ENCODE measurements at places on chromosomes 7 and 10.

DNA sequence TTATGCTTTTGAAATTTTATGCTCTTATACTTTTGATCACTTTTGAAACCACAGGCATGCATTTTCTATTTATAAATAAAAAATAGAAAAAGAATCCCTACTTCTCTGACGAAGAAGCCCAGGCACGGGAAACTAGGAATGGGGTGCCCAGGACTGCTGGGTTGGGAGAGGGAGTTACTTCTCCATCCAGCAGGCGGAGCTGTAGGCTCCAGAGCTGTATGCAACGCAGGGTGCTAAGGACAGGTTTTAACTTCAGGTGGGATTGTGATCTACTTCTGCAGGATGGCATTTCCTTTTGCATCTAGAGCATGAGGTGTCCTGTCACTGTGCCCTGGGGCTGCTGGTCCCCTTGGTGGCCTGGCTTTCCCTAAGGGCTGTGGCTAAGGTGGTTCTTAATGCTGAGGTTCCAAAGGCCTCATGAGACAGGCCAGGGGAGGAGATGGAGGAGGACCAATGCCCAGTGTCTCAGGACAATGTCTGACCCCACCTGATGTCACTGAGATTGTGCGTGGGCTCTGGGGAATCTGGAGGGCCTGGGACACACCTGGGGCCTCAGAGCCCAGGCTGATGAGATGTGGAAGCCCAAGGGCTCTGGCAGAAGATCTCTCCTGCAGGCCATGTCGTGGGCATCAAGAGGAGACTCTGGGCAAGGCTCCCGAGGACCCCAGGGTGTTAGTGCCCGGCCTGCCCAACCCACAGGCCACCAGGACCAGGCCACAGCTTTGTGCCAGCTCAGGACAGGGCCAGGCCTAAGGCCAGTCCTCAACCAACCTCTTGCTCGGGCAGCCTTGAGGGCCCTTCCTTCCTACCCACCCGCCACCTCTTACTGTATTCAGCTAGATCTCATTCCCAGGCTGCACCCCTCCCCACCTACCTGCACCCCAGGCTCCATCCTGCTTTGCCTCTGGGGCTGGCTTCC is 507 bp downstream of the CCDC201 start:
- DNase-seq = no peak

- DNase-seq = no peak
Measured at GRCh38 chr7:112156412-112156811, 49.8 kb downstream of the DOCK4 start.

- no peak for DNase-seq
Measured at GRCh38 chr7:44849259-44849884, 1.5 kb upstream of the H2AZ2 start.

- no peak for DNase-seq
Measured at GRCh38 chr10:3708852-3709251, 76.2 kb downstream of the KLF6 start.

DNA sequence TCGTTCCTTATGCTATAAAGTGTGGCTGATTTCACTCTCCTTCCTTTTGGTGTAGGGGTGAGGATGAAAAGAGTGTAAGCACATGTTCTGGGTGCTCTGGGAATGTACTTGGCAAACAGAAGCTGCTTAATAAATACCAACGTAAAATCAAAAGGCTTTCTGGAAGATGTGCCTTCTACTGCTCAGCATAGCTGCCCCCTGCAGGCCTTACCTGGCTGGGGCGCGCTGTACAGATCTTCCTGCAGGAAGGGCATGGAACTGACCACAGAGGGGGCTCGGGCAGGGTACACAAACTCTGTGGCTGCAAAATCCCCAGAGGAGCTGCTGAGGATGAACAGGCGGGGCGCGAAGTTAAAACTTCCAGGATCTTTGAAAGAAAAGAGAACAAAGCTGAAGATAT is 169.4 kb downstream of the SVIL start:
- DNase-seq = no peak
